ENCODE measurements at places on chromosomes 6 and 20.
A peak's percentile ranks its signal among the peaks of the same experiment; 100 is the strongest.

DNA sequence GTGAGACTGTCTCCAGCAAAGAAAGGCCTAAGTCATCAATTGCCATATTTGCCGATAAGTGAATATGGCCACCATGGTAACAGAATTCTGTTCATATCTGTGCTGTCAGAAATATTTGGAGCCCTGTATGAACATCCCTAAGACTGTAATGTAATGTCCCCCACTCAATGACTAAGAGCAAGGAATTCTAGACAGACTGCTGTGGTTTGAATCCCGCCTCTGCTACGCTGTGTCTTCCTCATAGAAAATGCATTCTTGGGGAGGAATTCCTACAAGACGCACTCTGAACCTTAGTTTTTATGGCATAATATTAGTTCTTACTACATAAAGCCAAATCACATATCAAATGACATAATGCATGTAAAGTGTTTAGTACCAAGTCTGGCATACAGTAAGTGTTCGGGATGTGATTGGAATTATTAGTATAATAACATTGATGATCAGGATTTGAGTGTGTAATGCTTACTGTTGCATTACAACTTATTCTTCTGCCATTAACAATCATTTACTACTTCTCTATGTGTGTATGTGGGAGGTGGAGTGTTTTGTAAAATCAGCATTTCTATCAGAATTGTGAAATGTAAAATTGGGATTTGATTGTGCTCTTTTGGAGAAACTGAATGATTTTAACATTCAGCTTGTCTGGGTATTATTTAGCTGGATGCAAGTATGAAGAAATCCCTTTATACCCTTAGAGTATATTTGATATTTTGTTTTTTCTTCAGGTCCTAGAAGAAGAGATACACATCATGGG, 103.0 kb downstream of the OLIG3 start:
- DNase-seq = no peak

- DNase-seq = peak; percentile 80
Observed at GRCh38 chr20:330233-331149, 5.1 kb downstream of the SOX12 start.

GRCh38 chr6:89339565-89339964, 13.0 kb downstream of the UBE2J1 start:
- no peak for DNase-seq

- no peak for DNase-seq
Observed at GRCh38 chr6:17877196-17877894, 110.1 kb downstream of the KIF13A start.

GRCh38 chr20:21554376-21554890, 40.6 kb upstream of the NKX2-2 start:
- no peak for DNase-seq

GRCh38 chr20:24568842-24569241, 99.4 kb downstream of the SYNDIG1 start:
- no peak for DNase-seq

DNA sequence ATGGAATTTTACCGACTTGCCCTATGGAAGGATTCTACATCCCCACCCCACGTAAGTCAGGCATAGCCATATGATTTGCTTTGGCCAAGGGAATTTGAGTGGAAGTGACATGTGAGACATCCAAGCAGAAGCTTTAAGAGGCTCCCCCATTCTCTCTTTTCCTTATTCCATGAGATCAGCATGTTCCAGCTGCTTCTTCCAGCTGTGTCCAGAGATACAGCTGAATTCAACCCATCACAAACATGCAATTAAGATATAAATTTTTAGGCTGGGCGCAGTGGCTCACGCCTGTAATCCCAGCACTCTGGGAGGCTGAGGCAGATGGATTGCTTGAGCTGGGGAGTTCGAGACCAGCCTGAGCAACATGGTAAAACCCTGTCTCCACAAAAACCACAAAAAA, 16.0 kb upstream of the YWHAB start:
- no peak for DNase-seq

DNA sequence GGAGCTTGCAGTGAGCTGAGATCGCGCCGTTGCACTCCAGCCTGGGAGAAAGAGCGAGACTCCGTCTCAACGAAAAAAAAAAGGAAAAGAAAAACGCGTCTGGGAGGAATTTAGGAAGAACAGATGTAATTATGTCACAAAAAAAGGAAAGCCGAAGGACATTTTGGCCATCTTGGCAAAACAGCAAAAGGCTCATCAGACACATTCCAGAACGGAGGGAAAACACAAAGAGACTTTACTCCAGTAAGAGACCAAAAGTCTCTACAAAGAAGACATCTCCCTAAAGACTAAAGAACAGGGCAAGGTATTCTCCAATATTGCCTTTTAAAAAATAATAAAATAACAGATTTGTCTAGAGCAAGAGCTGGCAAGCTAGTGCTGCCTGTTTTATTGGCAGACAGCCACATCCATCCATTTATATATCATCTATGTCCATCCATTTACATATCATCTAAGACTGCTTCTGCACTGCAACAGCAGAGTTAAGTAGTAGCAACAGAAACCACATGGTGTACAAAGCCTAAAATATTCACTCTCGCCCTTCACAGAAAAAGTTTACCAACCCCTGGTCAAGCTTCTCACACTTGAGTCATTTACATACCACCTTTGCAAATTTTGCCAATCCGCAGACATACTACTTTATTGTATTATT, 133.9 kb downstream of the ZMYND8 start:
- no peak for DNase-seq

- DNase-seq = no peak
Observed at GRCh38 chr6:45327956-45328522, at the start of gene RUNX2. TSS of gene RUNX2 (plus strand) at chr6:45328330. CDS start at chr6:45328727, 397 bp downstream.

DNA sequence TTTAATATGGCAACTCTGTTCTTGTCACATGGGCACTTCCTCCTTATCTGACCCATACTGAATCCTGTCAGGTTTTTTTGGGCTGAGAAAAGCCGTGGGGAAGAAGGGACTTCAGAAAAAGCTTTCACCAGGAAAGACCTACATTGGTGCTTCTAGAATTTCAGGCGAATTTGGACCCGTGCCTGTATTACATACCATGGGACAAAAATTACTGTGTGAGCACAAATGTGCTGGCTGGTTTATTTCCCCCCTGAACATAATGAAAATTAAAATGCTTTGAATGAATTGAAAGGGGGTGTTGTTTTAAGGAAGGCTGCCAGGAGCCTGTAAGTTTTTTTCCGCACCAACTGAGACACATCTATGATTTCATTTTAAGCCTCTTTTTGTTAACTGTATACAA, 29.6 kb downstream of the CAP2 start:
- no peak for DNase-seq

DNA sequence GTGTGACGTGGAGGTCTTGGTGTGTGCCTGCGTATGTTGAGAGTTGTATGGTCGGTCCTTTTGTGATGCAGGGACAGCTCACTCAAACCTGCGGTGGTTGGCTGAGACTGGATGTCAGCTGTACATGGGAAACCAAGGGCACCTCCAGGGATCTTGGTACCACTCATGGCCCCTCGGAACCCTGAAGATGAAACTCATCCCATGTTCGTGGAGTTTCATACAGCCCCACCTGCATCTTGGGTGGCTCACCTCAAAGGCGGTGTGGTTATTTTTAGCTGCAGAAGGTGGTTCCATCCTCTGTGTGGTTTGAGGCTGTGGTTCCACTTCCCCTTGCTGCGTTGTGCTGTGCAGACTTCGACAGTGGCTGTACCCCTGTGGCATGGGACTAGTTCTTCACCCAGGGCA, 52.6 kb upstream of the SLC22A1 start:
- no peak for DNase-seq

- DNase-seq = no peak
Observed at GRCh38 chr6:4319981-4320683, 184.8 kb upstream of the ECI2 start.

DNA sequence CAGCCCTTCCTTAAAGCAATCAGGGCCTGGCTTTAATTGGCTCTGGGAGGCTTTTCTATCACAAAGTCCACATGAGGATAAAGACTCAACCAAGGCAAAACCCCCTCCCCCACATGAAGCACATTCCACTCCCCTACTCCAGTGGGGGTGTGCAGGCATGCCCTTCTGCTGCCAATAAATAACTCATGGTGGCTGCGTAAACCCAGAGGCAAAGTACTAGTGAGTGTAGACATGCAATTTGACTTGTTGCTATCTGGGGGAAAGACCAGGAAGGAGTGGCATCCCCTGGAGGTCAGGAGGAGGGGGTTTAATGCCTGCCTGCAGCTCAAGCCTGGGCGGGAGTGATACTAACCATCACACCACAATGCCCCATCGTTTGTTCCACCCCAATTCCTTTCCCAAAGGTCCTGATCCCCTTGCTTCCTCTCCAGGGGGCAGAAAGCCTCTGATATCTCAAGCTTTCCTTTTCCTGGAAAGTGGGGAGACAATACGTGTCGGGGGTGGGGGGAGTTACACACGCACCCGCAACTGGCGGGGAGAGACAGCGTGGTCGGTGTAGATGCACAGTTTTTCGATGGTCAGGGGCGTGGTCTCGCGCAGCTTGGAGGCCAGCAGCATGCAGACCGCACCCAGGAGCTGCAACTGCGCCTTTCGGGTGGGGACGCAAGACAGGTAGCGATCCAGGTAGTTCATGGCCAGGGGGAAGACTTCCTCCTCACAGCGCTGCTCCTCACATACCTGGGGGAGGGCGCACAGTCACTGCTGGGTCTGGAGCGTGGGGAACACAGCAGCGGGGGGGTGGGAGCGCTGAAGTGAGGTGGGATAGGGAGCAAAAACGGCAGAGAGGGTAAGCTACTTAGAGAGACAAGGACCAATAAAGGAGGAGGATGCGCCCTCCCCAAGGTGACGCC, 1.5 kb downstream of the CCND3 start:
- peak; percentile 75 for DNase-seq

- DNase-seq = no peak
Observed at GRCh38 chr6:83429857-83430610, 817 bp downstream of the ME1 start.

GRCh38 chr6:18119236-18119635, 3.2 kb downstream of the NHLRC1 start:
- DNase-seq = no peak

DNA sequence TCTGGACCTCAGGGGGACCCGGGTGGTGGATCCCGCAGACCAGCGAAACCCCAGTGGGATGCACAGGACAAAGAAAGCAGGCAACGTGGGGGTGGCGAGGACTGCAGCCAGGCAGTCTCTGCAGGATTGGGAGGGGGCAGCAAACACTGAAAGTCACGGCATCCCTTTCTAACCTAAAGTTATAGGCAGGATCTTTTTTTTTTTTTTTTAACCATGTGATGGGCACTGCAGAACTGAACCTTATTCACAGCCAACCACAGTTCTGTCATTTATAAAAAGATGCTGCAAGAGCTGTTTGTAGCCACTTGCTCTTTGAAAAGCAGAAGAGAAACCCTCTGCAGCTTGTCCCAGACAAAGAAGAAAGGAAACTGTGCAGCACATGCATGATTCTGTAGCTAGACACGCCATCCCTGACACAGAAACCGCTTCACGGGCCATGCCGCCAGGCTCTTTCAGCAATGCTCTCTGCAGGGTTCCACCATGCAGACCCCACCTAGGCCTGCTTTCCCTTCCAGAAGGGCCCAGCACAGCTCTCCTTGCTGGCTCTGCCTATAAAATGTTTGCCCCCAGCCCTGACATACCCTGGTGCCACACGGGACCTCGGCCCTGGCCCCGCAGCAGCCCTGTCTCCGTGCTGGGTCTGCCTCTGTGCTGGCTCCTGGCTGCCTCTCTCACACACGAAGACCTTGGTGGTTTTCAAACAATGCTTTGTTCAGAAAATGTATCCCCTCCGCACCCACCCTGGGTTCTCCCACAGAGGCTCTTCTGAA, 70.8 kb downstream of the PYGB start:
- DNase-seq = no peak

DNA sequence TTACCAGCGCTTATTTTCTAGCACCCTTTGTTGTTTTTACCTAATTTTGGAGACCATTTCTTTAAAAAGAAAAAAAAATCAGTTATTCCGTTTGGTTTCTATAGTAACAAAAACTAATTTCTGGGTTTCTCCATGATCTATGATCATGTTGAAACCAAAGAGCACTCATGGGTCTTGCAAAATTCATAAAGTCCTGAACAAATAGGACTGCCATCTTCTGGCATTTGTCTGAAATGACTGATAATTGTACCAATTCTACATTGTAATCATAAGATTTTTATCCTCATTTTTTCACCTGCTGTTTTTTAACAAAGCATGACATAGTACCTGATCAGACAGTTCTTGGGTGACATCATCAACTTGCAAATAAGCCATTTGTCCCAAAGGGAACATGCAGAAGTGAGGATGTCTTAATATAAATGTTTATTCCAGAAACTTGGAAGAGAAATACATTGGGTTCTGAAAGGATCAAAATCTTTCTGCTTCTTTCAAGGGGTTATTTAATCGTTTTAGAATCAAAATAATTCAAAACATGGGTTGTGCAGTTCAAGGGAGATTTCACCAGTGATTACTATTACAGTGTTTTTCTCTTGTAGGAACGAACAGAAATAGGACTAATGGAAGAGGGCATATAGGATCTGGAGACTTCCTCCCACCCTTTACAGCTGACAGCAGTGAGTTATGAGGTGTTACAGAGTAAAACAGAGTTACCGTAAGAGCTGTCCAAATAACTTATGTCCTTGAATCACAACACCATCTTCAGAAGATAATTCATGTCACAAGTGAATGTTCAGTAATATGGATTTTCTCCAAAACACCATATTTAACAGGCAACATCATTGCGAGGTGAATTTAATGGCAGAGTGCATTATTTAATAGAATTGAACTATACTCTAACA, 87.1 kb upstream of the GJE1 start:
- no peak for DNase-seq

DNA sequence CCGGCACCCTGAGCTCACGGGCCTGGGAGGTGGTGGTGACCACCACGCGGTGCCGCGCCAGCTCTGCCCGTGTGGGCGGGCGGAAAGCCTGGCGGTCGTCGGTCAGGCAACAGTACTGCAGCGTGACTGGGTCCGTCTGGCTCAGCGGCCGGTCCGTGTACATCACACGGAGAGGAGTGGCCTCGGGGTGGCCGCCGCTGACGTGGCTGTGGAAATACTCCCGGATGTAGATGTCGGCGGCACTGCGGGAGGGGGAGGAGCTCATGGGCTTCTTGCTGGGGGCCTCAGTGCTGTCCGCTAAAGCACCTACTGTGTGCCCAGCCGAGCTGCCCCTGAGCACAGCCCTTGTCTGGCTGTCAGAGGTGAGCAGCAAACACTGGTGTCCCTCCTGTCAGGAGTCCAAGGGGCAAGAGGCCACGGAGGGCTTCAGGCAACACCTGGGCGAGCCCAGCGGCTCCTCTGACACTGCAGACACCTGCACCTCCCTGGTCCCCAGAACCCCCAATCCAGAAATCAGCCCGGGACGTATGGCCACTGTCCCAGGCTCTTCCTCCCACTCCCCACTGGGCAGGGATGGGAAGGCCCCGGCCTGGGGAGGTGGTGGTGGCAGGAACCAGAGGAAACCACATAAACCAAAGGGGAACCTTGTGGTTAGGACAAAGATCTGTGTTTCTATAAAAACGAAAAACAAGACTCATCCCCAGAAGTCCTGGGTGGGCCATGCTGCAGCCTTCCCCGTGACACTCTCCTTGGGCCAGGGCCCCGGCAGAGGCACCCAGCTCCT, 6.5 kb downstream of the HELZ2 start:
- DNase-seq = no peak

- no peak for DNase-seq
Observed at GRCh38 chr20:57711826-57712225, 2.0 kb upstream of the PMEPA1 start.

- no peak for DNase-seq
Observed at GRCh38 chr6:158485431-158485830, 74.5 kb upstream of the TMEM181 start.

- DNase-seq = no peak
Observed at GRCh38 chr6:40778196-40778595, 191.0 kb upstream of the LRFN2 start.
